CD4-positive, alpha-beta T cell treated with Interleukin-12 subunit alpha and Interleukin-12 subunit beta, for 1 hour (primary cell): ENCODE measurements at places on chromosomes 16 and 17.
A peak's percentile ranks its signal among the peaks of the same experiment; 100 is the strongest.

DNA sequence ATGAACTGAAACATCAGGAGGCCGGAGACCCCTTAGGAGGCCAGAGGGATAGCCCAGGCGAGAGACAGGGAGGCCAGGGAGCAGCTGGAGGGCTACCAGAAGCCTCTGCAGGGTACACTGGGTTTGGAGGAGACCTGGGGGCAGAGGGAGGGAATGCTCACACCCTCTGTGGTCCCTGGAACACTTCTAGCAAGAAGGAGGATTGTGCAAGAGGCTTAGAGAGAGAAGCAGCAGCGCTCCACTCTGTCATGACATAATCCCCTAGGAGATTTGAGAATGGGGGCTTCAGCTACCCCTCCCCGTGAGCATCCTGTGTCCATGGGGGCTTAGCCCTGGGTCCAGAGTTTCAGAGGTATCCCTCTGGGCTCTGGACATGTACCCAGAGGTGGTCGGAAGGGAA, 15.8 kb downstream of the GPR142 start:
- DNase-seq: no peak

- DNase-seq: no peak
Observed at GRCh38 chr16:4679850-4680636, 13.3 kb upstream of the NUDT16L1 start.

GRCh38 chr17:55710829-55711496, 11.7 kb downstream of the TMEM100 start:
- no peak for DNase-seq

- no peak for DNase-seq
Observed at GRCh38 chr17:9928601-9929333, 23.7 kb upstream of the RCVRN start.

DNA sequence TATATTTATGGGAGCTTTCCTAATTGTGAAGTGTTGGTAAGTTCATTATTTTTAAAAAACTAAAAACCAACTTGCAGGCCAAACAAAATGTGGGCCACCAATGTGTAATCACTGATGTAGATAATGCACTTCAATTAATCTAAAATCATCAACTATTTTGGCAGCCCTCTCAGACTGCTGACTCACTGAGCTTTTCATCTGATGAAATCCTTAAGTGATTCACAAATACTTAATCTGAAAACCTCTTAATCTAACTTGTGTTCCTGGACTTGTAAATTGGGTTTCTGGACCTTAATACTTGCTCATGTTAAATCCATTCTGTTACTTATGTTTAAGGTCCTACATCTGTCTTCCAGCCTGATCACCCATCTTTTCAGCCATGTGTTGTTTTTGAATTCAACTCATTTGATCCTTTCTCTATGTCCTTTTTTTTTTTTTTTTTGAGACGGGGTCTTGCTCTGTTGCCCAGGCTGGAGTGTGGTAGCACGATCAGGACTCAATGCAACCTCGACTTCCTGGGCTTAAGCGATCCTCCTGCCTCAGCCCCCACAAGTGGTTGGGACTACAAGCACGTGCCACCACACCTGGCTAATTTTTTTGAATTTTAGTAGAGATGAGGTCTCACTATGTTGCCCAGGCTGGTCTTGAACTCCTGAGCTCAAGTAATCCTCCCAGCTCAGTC, 39.0 kb downstream of the PRKCB start:
- no peak for DNase-seq

DNA sequence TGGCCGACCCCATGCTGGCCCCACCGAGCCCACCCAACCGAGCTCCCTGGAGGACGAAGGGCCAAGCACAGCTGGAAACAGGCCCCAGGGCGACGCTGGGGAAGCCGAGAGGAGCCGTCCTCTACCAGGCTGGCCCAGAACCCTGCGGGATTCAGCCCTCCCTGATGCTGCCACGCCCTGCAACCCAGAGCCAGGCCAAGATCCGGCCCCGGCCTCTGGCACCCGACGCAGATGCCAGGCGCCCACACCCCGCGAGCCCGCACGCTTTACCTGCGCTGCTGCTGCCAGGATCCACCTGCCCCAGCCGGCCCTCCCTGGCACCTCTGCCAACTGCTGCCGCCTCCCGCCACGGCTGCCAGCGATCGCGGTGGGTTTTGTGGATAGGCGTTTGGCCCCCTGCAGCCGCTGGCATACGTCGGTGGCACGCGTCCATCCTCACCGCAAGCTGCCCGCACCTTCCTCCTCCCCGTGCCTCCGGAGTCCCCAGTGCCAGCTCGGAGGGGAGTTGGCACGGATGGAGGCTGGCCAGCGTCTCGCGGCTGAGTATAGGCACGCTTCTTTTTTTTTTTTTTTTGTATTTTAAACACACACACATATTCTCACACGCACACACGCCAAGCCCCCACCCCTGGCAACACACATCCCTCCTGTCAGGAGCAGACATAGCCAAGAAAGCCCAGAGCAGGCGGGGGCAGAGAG, 41.3 kb upstream of the ACSF3 start:
- DNase-seq: no peak

DNA sequence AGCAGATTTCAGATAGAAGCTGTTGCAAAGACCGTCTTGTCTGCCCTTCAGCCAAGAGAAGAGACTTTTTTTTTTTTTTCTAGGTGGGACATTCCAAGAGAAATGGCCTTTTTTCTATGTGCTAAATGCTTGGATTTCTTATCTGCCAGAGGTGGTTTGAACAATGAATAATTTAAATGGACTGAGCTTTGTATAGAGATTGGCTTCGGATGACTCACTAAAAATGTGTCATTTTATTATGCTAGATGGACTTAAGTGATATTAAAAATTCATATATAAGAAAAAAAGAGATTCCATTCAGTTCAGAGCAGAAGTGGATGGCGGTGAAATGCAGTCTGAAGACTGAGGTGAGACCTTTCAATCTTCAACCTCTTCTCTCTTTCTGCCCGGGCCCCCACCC, 58.4 kb downstream of the MEAK7 start:
- no peak for DNase-seq

DNA sequence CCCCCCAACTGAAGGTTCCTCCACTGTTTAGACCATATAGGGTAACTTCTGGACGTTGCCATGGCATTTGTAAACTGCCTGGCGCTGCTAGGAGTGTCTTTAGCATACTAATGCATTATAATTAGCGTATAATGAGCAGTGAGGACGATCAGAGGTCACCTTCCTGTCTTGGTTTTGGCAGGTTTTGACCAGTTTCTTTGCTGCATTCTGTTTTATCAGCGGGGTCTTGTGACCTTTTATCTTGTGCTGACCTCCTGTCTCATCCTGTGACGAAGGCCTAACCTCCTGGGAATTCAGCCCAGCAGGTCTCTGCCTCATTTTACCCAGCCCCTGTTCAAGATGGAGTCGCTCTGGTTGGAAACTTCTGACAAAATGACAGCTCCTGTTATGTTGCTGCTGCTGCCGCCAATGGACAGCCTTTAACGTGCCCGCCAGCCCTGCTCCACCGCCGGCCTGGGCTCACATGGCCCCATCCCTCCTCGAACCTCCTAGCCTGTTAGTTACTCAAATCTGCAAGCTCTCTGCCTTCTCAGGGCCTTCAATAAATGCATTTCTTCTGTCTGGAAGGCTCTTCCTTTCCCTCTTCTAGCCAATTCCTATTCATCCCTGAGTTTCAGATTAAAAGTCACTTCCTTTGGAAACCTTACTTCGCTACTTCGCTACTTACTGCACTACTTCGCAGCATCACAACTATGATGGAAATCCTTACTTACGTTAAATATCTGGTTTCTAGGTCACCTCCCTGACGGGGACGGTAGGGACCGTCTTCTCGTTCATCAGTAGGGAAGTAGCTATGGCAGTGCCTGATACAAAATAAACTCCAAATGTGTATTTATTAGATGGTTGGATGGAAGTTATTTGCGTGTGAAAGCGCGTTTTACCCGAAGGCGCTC, 640 bp upstream of the NAGLU start:
- no peak for DNase-seq

DNA sequence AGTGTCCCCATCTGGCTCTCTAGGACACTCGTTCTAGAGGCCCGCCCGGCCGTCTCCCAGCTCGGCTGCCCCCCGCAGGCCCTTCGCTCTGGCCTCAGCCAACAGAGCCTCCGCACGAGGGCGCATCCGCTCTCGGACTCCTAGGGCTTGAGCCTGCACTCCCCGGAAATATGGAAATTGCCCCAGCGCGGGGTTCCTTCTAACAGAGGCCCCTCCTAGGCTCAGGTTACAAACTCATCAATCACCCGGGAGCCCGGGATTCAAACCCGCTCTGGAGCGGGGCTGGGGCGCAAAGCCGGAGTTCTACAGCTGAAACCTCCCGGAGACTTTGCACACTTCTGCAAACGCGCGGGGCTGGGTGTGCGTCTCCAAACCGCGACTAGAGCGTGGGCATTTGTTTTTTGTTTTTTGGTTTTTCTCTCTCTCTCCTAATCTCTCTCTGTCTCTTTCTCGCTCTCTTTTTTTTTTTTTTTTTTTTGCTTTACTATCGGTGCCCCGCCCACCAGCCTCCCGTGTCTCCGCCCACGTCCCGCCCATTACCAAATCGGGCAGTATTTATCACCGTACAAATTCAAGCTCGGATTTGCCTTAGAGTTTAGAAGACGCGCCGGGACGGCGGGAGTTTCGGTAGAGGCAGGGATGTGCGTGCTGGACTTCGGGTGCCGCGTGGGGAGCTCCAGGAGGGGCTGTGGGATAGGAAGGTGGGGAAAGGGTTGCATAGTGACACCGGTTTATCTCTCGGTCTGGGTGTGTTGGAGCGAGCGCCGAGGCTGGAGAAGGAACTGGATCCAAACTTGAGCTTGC, 2.4 kb upstream of the FOXL1 start:
- DNase-seq: peak; percentile 27

DNA sequence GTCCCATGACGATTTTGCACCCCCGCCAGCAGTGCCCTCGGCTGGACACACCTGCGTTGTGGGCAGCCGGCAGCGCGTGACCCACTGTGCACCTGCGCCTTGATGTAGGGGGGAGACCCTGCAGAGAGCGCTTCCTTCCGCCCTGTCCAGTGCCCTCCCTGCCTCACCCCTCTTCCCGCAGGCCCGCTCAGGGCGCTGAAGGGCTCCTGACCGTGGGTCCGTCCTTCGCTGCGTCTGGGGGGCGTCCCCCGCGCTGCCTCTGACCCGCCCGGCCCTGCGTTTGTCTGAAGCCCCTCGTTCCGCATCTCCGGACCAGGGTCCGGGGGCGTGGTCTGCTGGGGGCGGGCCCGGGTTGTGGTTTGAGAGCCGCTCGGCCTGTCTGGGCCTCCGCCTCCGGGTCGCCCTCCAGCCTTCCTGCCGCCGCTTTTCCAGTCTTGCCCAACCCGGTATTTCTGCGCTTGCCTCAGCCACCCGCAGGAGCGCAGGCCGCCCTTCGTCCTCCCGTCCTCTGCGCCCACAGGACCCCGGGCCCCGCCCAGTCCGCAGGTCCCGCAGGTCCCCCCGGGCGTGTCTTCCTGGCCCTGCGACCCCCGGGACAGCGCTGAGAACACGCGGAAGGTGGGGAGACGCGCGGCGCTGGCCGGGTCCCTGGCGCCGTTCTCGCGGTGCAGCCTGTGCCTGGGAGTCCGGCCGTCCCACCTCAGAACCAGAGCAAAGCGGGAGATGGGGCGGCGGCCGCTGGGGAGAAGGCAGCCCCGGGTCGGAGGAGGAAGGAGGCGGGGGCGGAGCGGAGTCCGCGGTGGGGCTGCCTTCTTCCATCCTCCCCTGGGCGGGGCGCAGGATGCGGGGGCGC, 4.0 kb upstream of the IL17C start:
- peak; percentile 61 for DNase-seq

- DNase-seq: peak; percentile 10
Observed at GRCh38 chr17:1087381-1088241, 90.7 kb downstream of the TIMM22 start.

DNA sequence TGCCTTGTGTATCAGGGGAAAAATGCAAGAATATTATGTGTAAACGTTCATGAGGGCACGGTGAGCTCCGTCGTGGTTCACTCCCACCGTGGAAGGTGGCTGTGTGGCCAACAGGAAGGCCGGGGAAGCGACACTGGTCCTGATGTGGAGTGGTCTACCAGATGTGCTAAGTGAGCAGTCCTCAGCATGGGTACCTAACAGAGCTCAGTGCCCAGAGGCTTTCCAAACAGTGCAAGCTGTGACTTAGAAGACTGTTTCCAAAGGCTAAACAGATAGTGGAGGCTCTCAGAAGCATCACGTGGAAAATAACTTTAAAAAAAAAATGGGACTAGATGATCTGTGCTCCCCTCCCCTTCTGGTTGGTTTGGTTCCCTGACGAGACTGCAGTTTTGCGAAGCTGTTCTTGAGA, 199.3 kb upstream of the CHMP6 start:
- no peak for DNase-seq

GRCh38 chr17:693791-694638, 20.6 kb downstream of the VPS53 start:
- no peak for DNase-seq

GRCh38 chr16:67399218-67399733, 6.0 kb upstream of the TPPP3 start:
- DNase-seq: peak; percentile 47

DNA sequence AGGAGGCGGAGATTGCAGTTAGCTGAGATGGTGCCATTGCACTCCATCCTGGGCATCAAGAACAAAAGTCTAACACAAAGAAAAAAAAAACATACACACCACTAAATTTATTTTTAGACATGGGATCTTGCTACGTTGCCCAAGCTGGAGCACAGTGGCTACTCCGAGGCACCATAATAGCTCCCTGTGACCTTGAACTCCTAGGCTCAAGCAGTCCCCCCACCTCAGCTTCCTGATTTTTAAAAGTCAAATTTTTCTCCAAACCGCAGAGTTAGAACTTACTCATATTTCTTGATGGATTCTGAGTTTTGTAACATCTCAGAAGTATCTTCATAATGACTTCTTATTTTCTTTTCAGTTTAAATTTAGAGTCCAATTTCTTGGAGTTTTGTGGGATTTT, 3.4 kb downstream of the CMTM4 start:
- DNase-seq: no peak

GRCh38 chr17:73840829-73841228, 196.6 kb upstream of the SDK2 start:
- no peak for DNase-seq

DNA sequence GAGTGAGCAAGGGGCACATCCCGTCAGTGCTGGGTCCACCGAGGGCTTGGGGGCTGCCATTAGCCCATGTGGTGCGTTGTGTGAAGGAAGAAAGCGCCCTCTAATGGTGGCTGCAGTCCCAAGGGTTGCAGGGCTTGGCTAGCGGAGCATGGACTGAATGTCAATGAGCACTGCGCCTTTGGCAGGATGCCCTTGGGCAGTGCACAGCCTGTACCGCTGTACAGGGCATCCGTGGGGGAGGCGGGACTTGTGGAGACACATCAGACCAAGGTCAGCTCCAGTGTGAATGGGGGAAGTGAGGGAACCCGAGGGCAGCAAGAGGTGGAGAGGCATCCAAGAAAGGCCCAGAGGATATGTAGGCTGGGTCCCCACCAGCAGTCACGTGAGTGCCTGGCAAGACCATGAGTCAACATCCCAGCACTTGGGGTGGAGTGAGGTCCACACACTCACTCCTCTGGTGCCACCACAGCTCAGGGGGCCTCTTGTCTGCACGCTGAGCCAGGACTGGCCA, 75.5 kb upstream of the MED9 start:
- no peak for DNase-seq
